Globus pallidus (tissue), 1 donor: ENCODE measurements at places on chromosomes 12 and 14.

DNA sequence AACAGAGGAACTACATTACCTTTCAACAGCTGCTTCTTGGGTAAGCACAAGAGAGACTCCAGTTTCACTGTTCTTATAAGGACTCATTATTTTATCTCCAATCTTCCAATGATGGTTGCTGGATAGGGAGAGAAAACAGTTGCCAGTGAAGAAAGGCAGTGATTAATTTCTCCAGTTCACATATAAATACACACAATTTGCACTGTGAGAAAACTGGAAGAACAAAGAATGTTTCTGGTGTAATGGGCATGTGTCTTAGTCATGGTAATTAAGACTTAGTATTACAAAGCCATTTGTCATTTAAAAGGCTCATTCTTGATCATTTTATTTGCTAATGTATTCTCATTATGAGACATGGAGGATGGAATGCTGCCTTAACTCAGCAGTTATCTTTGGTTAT lies 78.0 kb upstream of the FAR2 start:
- no peak for DNase-seq

DNA sequence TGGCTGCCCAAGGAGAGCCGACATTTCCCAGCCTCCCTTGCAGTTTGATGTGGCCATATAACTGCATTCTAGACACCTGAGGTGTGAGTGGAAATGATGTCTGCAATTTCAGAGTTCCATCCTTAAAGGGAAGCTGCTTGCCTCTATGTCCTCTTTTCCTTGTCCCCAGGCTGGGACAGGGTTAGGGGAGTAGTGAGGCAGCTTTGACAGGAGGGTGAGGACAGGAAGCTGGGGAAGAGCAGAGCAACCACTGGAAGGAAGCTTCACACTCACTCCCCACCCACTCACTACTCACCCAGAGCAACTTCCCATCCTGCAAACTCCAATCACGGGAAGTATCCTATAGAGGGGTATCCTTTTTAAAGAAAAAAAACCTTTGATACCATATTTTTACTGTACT lies 28.9 kb upstream of the LTA4H start:
- no peak for DNase-seq

DNA sequence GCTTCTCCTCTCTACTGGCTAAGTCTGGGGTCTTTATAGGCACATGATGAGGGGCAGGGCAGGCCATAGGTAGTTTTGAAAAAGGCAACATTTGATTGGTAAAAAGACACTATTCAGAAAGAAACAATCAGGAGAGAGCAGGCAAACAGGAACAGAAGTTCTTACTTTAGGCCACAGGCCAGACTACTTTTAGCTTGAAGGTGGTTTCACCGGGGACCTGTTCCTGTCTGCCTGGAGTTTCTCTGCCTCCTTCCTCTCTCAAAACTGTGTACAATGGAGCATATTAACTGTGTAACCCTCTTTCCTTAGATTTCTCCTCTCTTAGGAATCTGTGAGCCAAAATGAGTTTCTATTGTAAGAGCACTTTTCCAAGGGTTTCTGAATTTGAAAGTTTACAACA lies 167.9 kb upstream of the AVPR1A start:
- no peak for DNase-seq

DNA sequence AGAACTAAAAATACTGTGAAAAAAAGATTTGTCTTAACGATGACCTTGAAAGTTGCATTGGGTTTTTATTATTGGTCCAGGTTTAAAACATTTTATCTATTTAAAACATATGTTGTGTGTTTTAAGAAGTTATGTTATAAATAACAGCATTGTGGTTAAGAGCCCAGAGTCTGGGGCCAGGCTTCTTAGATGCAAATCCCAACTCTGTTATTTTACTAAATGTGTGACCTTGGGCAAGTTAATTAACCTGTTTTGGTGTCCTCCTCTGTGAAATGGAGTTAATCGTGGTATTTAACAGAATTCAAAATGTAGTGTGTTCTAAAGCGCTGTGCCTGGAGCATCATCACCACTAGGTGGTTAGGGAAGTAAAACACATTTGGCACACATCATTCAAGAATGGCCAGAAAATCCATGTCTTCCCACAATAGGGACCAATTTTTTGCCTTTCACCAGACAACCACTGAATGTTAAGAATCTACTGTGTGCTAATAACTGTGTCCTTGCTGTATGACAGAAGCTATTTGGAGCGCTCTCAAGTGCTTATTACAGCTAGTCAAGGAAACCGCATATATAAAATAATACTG lies 133.3 kb downstream of the MON2 start:
- no peak for DNase-seq

GRCh38 chr12:109458771-109459208 lies 18.3 kb downstream of the KCTD10 start:
- peak; percentile 54 for DNase-seq

- no peak for DNase-seq
Measured at GRCh38 chr12:101200824-101201223, 9.2 kb downstream of the SLC5A8 start.

- peak; percentile 40 for DNase-seq
Measured at GRCh38 chr12:7092229-7092985, at the start of gene C1R. Gene C1R (minus strand): TSS chr12:7092445. CDS start chr12:7092388, 57 bp downstream.

- DNase-seq: no peak
Measured at GRCh38 chr12:18859400-18859799, 121.5 kb downstream of the CAPZA3 start.

DNA sequence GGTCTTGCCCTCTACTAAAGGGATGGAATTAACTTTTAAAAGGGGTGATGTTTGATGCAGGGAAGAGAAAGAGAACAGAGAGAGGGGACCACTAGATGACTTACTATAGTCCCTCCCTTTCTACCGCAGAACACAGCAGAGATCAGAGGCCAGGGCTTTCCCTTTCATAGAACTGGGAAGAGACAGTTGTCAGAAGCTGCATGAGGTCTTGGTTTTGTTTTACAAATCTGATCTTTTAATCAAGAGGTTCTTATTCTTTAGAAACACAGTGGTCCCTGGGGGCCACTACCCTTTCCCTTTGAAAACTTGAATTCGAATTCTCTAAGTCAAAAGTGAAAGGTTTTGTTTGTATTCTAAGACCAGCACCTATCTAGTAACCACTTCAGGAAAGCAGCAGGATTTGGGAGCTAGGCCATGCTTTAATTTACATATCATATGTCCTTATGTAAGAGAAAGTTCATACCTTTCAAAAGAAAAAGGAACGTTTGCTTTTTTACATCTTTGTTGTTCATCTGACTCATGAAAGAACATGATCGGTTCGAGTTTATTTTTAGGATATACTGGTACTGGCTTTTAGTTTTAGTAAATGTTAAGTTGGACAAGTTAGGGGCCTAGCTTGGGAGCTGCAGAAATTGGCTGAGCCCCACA lies 6.3 kb downstream of the FBXL14 start:
- DNase-seq: peak; percentile 48

DNA sequence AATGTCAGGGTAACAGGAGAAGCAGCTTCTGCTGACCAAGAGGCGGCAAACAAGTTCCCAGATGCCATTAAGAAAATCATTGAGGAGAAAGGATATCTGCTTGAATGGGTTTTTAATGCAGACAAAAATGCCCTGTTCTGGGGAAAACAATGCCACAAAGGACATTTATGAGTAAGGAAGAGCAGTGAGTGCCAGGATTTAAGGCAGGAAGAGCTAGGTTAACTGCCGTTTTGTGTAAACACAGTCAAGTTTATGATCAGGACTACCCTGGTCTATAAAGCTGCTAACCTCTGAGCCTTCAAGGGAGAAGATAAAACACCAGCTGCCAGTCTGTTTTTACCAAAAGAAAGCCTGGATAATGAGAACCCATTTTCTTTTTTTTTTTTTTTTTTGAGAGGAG lies 8.5 kb downstream of the MAPKAPK5 start:
- DNase-seq: no peak

DNA sequence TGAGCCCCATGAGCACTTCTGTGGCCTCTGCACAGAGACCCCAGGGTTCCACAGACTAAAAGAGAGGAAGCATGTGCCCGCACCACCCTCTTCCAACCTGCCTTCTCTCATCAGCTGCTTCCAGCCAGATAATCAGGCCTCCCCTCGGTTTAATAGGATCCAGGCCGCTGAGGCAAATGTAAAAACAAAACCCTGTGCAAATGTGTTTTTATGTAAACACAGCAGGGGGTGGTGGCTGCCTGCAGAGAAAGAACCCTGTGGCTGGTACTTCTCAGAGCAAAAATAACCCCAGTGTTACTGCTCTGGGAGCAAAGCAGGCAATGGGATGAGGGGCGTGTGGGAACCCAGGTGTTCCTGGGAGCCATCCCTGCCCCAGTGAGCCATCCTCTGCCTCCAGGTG lies 46.2 kb downstream of the WSCD2 start:
- no peak for DNase-seq

DNA sequence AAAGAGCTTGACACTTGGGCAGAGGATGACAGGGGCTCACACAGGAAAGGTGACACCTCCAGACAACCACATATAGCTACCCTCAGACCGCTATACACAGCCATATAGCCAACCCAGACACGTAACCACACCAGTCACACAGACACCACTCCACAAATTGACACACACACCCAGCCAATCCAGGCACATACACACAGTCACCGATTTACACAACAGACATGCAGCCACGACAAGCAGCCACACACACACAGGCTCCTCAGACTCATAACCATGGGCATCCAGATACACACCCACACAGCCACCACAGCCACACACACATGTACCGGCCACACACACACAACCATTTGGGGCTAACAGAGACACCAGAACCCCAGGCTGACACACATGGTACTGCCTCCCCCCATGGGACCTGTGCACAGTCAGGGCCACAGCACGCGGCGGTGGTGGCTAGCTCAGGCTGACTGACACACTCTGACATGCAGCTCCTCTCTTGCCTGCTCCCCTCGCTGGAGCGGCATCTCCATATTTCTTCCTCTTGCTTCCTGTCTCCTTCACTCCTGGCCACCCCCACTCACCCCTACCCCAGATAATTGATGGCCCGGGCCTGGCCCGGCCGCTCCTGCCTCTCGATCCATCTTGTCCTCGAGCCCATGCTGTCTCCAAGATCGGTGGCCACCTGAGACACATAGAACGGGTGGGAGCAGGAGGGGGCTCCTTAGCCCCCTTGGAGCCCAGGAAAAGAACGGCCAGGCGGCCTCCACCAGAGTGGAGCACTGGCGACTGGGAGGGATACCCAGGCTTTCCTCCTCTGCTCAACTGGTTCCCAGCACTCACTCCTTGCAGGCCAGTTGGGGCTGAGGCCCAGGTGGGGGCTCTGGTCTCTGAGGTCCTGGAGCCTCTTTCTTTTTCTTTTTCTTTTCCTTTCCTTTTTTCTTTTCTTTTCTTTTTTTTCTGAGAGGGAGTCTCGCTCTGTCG lies 6.0 kb upstream of the SHMT2 start:
- no peak for DNase-seq

GRCh38 chr12:32115404-32116104 lies 8.9 kb downstream of the BICD1 start:
- DNase-seq: peak; percentile 33

GRCh38 chr12:89062996-89063395 lies 289.3 kb downstream of the DUSP6 start:
- DNase-seq: no peak

GRCh38 chr12:73863546-73863945 lies 674.1 kb upstream of the ATXN7L3B start:
- DNase-seq: no peak

DNA sequence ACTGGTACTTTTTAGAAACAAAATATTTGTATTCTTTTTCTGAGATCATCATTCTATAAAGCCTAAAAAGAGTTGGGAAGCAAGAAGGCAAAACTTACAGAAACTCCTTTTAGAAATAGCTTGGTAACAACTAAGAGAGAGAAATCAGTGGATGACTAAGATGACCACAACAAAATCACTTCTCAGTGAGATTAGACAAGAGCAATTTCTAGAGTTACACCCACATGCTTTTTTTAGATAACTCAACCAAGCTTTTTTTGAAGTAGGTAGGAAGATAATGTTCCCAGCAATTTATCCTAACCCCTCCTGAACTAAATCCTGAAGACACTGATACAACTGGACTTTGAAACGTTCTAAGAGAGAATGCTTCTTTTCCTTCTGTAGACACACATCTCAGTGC lies 576.4 kb downstream of the SLC6A15 start:
- DNase-seq: no peak

GRCh38 chr14:83019744-83020414 lies 1486.2 kb upstream of the SEL1L start:
- DNase-seq: no peak

DNA sequence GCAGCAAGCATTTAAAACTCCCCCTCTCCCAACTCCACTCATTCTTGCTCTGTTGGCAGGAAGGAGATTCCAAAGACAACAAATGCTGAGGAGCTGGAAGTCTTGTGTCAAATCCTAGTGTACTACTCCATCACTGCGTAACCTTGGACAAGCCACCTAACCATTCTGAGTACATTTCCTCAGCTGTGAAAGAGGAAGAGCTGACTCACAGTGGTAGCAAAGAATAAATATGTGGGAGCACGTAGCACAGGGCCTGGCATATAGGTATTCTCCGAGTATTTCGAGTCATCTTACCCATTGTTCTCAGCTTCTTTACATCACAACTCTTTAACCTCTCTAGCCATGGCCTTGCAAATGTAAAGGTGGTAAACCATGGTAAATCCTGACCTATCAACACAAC lies 28.7 kb downstream of the EGLN3 start:
- no peak for DNase-seq

DNA sequence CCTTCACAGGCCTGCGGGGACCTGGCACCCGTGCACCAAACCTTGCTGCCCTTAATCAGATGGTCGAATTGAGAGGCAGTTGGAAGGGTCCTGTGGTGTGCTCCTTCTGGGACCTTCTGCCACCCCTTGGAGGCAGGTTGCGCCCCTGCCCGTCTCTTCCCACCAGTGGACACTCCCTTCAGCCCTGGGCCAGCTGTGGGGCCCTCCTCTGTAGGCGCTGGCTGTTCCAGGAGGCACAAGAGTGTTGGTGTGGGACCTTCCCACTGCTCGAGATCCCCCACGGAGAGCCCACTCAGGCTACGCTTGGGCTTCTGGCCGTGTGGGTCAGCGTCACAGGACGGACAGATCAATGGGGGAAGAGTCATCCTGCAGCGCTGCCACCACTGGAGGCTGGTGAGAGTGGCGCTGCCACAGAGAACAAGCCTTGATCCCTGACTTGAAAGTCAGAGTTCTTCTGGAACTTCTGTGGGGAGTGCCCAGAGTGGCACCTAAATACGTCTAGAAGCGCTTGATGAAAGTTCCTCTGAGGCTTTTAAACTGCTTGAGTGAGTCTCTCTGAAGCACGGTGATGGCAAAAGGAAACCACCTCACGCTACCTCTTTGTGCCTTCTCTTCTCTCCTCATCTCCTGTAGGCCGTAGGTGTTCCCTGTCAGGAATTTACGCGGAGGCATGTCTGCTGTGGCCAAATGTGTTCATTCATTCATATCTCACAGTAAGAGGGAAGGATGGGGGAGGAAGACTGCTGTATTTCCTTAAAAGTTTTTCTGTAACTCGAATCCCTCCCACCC lies 48.3 kb downstream of the TRAF3 start:
- DNase-seq: no peak

DNA sequence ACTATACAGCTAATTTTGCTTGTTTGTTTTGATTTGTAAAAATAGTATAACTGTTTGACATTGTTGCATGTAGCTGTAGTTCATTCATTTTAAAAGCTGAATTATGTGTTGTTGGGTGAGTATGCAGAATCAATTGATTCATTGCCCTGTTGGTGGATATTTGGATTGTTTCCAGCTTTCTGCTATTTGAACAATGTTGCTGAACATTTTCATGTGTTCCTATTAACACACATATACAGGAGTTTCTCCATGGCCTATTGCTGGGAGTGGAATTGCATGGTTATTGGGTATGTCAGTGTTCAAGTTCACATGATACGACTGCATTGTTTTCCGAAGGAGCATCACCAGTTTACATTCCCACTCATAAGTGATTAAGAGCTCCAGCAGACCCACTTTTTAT lies 75.3 kb downstream of the SRGAP1 start:
- DNase-seq: no peak
